ENCODE measurements at places on chromosomes 12 and 14. TPM values are rescaled to one million over a fixed set of nuclear protein-coding genes. Genes with fewer than 3 reads are reported as not detected.

TRHDE gene
- 0.96 TPM for total RNA-seq

REM2 gene
- not detected for total RNA-seq

TMTC1 gene
- 38.4 TPM for total RNA-seq

TECPR2 gene
- 20.0 TPM for total RNA-seq

KERA gene
- total RNA-seq, result not detected

PLEKHA5 gene
- 60.8 TPM for total RNA-seq

ZNF705A gene
- total RNA-seq, result not detected

CGRRF1 gene
- 21.3 TPM for total RNA-seq

DNA sequence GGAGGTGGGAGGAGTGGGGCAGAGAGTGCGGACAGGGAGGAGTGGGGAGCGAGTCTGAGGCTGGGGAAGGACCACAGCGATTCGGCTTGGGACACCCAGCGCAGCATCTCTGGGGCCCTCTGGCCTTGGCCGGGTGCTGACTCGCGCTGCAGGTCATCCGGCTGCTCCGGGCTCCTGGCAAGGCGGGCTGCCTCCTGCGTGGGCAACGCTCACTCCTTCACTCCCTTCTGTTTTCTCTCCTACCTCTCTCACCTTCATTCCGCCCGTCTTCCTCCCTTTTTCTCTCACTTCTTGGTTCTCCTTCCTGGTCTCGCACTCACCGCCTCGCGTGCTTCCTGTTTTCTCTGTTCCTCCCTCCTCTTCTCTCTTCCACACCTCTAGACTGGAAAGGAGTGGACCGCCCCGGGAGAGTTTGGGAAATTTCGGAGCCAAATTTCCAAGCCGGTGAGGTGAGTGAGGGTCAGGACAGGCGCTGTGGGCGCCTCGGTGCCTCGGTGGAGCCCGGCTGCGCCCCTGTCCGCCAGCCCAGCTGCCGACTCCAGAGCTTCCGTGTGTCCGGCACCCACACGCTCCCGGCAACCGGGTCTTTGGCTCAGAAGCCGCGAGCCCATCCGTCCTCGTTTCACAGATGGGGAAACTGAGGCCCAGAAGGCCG lies 86.7 kb downstream of the B4GALNT3 start:
- H3K27ac ChIP-seq, result no peak overlapping the region
- no peak overlapping the region for H3K4me3 ChIP-seq
- H3K4me1 ChIP-seq, result peaks cover 62% of the 10 kb centered on the region
- no peaks in the 10 kb centered on the region for H3K36me3 ChIP-seq

- DNase-seq, result peak; percentile 85
- H3K27me3 ChIP-seq, result no peaks in the 10 kb centered on the region
- H3K4me1 ChIP-seq, result peaks cover 27% of the 10 kb centered on the region
These were observed 40.0 kb upstream of the SRSF5 start for GRCh38 chr14:69726761-69727511.

- no peak overlapping the region for H3K27ac ChIP-seq
- no peaks in the 10 kb centered on the region for H3K4me1 ChIP-seq
- H3K4me3 ChIP-seq, result no peak overlapping the region
These were observed 305.5 kb downstream of the BCAT1 start for GRCh38 chr12:24643120-24644119.

GRCh38 chr12:97075161-97075933 lies 168.3 kb downstream of the NEDD1 start:
- DNase-seq, result no peak
- no peaks in the 10 kb centered on the region for H3K27me3 ChIP-seq
- H3K27ac ChIP-seq, result no peak overlapping the region
- no peaks in the 10 kb centered on the region for H3K4me1 ChIP-seq

DNA sequence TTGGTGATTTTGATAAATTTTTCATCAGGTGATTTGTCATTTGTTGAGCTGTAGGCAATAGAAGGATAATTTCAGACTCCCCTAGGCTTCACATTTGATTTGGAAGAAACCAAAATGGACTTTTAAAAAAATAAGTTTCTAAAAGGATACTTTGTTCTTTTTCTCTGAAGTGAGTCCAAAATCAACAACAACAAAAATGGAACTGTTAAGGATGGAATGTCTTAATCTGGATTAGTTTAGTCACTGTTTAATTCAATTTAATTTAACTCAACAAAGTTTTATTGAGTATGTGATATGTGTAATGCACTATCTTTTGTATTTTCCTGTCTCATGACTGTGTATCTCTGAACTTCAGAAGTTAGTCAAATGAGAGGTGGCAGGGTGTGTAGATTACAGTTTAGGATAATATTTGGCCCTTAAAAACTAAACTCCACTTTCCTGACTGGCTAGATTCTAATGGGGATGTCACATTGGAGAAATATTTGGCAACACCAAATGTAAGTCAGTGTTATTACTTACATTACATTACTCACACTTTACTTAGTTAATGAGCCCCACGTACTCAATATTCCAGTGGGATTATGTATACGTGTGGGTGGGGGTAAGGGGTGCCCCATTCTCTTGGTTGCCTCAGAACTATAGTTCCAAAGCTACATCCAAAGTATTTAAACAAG lies 209.7 kb downstream of the BCAT1 start:
- no peak for DNase-seq
- H3K27me3 ChIP-seq, result no peaks in the 10 kb centered on the region
- H3K36me3 ChIP-seq, result no peaks in the 10 kb centered on the region
- peaks cover 2% of the 10 kb centered on the region for H3K4me1 ChIP-seq
- no peak overlapping the region for H3K27ac ChIP-seq
- H3K4me3 ChIP-seq, result no peak overlapping the region

DNA sequence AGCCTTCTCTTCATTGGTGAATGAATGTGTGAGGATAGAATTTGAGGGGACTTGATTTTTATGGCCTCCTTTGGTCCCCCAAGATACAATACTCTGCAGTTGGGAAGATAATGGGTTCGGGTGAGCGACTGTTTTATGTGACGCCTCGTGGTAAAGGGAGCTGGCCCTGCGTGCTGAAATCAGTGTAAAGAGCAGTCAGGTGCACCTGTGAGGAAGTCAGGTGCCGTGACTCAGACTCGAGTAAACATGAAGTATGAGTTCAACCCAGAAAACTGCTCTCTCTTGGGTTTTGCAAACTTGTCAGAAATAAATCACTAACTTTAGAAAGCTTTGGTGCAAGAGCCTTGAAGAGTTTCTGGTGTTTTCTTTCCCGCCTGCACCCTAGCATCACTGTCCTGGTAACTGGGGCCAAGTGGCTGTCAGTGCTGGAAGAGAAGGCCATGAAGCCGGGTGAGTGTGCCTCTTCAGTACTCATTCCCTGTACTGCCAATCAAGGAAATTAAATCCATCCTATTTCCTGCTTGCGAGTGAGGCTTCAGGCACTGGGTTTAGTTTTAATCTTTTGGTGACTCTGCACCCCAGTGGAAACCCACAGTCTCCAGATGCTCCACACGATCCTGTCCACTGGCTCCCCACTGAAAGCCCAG lies 59.2 kb downstream of the AACS start:
- peaks cover 14% of the 10 kb centered on the region for H3K36me3 ChIP-seq
- no peak for DNase-seq
- no peak overlapping the region for H3K4me3 ChIP-seq

- H3K36me3 ChIP-seq, result no peaks in the 10 kb centered on the region
- no peaks in the 10 kb centered on the region for H3K4me1 ChIP-seq
- no peaks in the 10 kb centered on the region for H3K27me3 ChIP-seq
- H3K4me3 ChIP-seq, result no peak overlapping the region
- no peak overlapping the region for H3K27ac ChIP-seq
These were observed 6.8 kb downstream of the MAP1LC3B2 start for GRCh38 chr12:116565963-116566362.

- no peaks in the 10 kb centered on the region for H3K36me3 ChIP-seq
- H3K4me3 ChIP-seq, result no peak overlapping the region
- no peak for DNase-seq
- H3K27ac ChIP-seq, result no peak overlapping the region
- H3K4me1 ChIP-seq, result no peaks in the 10 kb centered on the region
These were observed 9.4 kb downstream of the GCH1 start for GRCh38 chr14:54893151-54893760.

DNA sequence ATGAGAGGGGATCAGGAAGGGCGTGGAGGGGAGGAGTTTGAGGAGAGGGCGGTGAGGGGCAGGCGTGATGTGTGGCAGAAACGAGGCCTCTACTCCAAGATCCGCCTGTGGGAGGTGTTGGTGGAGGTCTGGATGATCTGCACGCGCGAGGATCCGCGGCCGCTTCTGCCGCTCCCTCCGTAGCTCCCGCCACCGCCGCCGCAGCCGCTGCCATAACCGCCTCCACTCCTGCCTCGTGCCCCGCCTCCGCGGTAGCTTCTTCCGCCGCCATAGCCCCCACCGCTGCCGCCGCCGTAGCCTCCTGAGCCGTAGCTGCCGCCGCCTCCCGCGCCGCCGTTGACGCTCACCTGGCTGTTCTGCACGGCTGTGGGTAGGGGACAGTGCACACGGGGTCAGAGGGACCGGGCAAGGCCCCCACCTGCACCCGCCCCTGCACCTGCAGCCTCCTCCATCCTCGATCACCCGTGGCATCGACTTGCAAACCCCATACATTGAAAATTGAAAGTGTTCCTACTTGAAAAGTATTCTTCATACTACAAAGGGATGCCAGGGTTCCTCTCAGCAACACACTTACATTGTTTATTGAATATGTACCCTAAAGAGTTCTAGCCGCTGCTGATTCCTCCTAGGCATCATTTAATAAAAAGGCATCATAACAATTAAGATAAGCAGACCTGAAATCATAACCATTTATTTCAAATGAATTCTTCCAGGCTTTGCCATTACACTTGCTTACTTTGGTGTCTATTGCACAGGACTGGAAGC lies 11.1 kb upstream of the KRT1 start:
- H3K27ac ChIP-seq, result no peak overlapping the region
- H3K27me3 ChIP-seq, result peaks cover 86% of the 10 kb centered on the region
- H3K36me3 ChIP-seq, result no peaks in the 10 kb centered on the region
- DNase-seq, result no peak

- no peaks in the 10 kb centered on the region for H3K27me3 ChIP-seq
- no peaks in the 10 kb centered on the region for H3K4me1 ChIP-seq
- H3K36me3 ChIP-seq, result no peaks in the 10 kb centered on the region
These were observed 30.0 kb upstream of the GRIP1 start for GRCh38 chr12:66708704-66709456.

- peaks cover 15% of the 10 kb centered on the region for H3K4me1 ChIP-seq
- peak overlapping the region; percentile 63 for H3K27ac ChIP-seq
- no peaks in the 10 kb centered on the region for H3K36me3 ChIP-seq
- no peak for DNase-seq
These were observed 29.4 kb upstream of the BCL7A start for GRCh38 chr12:121992059-121992879.

DNA sequence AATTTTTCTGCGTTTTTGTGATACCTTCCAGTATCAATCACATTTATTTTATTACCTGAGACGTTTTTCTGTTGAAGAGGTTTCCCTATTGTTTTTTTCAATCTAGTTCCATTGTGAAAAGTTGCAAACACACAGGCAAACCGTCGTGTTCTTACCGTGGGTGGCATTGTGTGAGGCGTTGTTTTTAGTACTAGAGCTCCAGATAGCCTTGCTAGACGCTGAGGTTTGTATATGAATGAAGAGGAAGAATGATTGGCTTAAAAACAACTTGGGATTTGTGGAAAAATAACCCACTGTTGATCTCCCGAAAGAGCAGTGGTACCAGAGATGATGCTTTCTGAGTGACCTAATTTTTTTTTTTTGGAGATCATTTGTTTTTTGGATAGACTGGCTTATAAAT lies 1.0 kb downstream of the SOCS4 start:
- H3K36me3 ChIP-seq, result no peaks in the 10 kb centered on the region
- DNase-seq, result no peak
- no peaks in the 10 kb centered on the region for H3K27me3 ChIP-seq
- peak overlapping the region; percentile 90 for H3K27ac ChIP-seq
- H3K4me1 ChIP-seq, result peaks cover 60% of the 10 kb centered on the region
- peak overlapping the region; percentile 82 for H3K4me3 ChIP-seq

DNA sequence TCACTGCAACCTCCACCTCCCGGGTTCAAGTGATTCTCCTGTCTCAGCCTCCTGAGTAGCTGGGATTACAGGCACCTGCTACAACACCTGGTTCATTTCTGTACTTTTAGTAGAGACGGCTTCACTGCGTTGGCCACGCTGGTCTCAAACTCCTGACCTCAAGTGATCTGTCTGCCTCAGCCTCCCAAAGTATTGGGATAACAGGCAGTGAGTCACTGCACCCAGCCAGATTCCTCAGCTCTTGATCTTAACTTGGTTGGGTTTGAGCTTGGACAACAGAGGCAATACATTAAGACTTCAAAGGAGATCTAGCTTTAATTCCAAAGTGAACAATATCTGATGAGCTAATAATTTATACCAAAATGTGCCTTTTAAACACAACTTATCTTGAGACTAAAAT lies 5.6 kb downstream of the DAZAP2 start:
- peaks cover 45% of the 10 kb centered on the region for H3K36me3 ChIP-seq
- H3K4me3 ChIP-seq, result no peak overlapping the region
- no peaks in the 10 kb centered on the region for H3K27me3 ChIP-seq
- H3K4me1 ChIP-seq, result peaks cover 67% of the 10 kb centered on the region
- no peak overlapping the region for H3K27ac ChIP-seq

GRCh38 chr12:76471579-76471978 lies 88.0 kb downstream of the OSBPL8 start:
- no peaks in the 10 kb centered on the region for H3K36me3 ChIP-seq
- no peaks in the 10 kb centered on the region for H3K27me3 ChIP-seq
- peaks cover 55% of the 10 kb centered on the region for H3K4me1 ChIP-seq
- no peak for DNase-seq
- H3K4me3 ChIP-seq, result no peak overlapping the region

DNA sequence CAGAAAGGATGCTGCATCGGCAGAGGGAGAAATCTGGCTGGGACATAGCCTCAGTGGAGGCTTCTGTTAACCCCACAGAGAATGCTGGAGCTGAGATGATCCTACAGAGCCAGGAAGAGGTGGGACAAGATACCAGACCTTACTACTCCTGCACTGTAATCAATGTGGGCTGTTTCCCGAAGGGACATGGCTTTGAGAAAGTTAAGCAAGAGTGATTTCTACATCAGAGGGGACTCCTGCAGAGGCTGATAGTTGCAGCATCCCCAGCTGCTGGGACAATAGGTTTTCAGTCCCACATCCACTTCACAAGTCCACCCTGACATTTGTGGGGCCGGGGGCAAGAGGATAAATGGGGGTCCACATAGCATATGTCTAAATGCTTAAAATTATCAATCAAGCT lies 22.5 kb upstream of the CMKLR1 start:
- H3K36me3 ChIP-seq, result no peaks in the 10 kb centered on the region
- no peak overlapping the region for H3K27ac ChIP-seq
- peaks cover 21% of the 10 kb centered on the region for H3K27me3 ChIP-seq
- no peaks in the 10 kb centered on the region for H3K4me1 ChIP-seq
- DNase-seq, result no peak
- no peak overlapping the region for H3K4me3 ChIP-seq

DNA sequence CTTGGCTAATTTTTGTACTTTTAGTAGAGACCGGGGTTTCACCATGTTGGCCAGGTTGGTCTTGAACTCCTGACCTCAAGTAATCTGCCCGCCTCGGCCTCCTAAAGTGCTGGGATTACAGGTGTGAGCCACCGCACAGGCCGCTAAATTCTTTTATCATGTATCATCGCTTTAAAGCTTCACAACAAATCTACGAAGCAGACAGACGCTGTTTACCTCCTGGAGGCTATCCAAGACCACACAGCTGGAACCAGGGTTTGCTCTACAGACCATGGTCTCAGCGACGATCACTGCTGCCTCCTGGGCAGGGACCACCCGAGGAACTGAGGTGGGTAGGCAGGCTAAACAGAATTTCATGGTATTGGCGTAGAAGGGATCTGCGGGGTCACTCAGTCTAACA lies 27.2 kb downstream of the KRT80 start:
- H3K27me3 ChIP-seq, result no peaks in the 10 kb centered on the region
- no peaks in the 10 kb centered on the region for H3K36me3 ChIP-seq
- H3K27ac ChIP-seq, result no peak overlapping the region
- H3K4me1 ChIP-seq, result peaks cover 16% of the 10 kb centered on the region
- no peak for DNase-seq

- DNase-seq, result no peak
- H3K4me1 ChIP-seq, result peaks cover 92% of the 10 kb centered on the region
- peak overlapping the region; percentile 86 for H3K27ac ChIP-seq
- H3K4me3 ChIP-seq, result peak overlapping the region; percentile 33
- no peaks in the 10 kb centered on the region for H3K27me3 ChIP-seq
These were observed 22.4 kb downstream of the NID2 start for GRCh38 chr14:52046376-52046917.
